ENCODE measurements at places on chromosomes 5 and 9.

- no peak for DNase-seq
Observed at GRCh38 chr5:122366501-122366900, 54.5 kb downstream of the SNCAIP start.

- DNase-seq = no peak
Observed at GRCh38 chr5:127294829-127295228, 4.2 kb downstream of the MEGF10 start.

DNA sequence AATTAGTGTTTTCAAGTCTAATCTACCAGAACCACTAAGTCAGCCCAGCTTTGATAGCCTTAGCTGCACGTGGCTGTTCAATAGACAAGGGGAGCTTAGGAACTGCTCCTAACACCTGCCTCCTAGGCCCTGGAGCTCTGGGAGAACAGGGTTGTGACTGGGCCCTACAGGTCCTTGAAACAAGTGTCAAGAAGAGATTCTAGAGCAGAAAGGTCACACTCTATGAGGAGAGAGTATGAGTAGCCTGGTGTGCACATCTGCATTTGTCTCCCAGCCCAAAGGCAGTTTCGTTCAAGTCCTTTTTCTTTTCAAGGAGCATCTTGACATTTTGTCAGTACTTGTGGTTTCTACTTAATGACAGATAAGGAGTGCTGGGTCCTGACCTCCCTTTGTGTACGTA is 206.1 kb downstream of the PRELID2 start:
- DNase-seq = no peak

DNA sequence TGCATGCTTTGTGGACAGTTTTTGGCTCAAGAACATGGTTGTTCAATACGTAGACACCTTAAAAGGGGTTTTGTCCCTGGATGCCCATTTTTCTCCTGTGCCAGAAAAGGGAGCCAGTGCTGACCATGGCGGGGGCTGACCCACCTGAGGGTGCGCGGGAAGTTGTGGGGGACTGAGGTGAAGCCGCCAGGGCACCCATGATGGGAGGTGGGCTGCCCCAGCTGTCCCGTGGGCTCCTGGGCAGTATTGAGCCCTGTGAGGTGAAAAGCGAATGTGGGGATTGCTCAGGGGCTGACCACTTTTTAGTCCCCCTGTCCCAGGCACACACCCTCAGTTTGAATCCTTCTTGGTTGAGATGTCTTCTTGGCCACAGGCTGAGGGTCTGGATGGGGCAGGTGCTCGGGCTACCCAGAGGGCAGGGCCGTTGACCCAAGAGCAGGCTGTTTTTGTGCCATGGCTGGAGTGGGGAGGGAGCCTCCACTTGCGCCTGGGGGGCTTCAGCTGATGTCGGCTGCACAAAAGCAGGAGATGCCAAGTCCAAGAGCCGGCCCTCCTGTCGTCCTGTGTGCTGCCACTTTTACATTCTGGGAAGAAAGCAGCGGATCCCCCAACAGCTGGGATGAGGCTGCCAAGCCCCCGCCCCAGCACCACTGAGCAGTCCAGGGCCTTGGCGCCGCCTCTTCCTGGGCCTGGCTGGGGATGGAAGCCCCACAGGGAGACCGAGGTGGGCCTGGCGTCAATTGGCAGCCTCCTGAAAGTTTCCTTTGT is 120.1 kb downstream of the WNK2 start:
- DNase-seq = no peak

GRCh38 chr9:75866273-75866871 is 24.1 kb upstream of the PCSK5 start:
- no peak for DNase-seq

- no peak for DNase-seq
Observed at GRCh38 chr9:23663536-23663935, 162.5 kb downstream of the ELAVL2 start.

DNA sequence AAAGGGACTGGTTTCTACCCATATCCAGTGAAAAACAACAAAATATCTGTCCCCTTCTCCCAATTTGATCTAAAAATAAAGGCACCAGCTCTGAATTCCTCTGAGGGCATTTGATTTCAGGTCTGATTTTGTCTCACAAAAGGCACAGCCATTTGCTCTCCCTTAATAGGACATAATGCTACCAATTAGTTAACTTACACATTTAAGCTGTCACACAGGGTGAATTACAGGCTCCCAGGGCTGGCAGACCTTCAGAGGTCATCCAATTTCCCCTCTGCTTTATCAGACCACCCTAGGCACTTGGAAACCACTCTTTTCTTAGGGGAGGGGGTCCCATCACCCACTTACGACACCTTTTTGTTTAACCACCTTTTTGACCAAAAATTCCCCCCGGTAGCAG is 319.9 kb downstream of the SPOCK1 start:
- no peak for DNase-seq

DNA sequence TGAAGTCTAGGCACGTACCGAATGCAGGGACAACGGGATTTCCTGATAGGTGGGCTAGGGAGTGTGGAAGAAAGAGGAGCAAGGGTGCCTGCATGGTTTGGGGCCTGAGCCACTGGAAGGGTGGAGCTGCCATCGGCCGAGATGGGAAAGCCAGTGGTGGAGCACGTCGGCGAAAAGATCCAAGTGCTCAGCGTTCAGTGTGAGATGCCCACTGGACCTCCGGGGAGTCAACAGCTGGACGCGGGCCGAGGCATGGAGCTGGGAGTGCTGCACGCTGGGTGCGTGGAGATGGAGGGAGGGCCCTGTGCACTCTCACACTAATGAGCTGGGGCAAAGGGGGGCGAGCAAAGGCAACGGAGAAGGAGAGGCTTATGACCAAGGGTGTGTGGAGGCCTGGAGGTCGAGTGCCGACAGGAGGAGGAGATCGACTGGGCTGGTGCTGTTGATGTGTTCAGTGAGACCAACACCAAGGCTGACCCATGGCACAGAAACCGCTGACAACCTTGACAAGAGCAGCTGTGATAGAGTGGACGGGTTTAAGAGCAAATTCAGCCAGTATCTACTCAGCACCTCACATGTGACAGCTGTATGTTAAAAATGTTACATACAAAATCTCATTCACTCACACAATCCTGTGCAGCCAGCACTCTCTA is 85.7 kb downstream of the STK10 start:
- DNase-seq = no peak

DNA sequence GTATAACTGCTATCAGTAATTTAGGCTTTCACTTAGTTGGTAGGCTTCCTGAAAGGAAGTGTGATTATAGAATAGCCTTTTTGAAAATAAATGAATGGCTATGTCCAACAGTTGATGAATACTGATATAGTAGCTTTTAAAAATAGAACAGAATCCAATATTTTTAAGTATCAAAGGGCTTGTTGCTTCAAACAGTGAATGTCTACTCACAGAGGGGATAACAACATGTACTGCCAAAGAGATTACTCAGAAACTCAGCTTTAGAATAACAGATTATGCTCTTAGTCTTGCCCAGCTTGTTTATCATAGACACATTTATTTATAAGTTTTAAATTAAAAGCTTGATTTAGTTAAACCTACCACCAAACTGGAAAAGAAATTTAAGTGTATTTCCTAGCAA is 132.6 kb downstream of the XRCC4 start:
- DNase-seq = no peak

- no peak for DNase-seq
Observed at GRCh38 chr5:142650060-142650459, 35.8 kb downstream of the FGF1 start.

- DNase-seq = no peak
Observed at GRCh38 chr5:56369361-56369811, 136.3 kb upstream of the ANKRD55 start.

- no peak for DNase-seq
Observed at GRCh38 chr5:61815339-61815738, 483.3 kb downstream of the ZSWIM6 start.

DNA sequence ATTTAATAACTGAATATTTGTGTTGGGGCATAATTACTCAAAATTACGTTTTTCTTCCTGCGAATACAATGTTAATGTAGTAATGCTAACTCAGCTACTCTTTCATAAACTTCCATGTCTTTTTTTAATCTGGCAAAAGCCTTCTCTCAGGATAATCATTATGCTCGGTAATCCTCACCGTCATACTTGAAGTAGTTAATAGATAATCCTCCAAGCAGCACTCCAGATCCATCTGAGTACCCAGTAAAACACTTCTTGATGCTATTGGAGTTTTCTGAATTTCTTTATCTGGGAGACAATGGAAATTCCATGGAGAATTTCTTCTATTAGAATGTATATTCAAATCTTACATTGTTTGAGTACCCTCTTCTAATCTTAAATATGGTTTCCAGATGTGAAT is 34.3 kb downstream of the PARP8 start:
- no peak for DNase-seq

- DNase-seq = no peak
Observed at GRCh38 chr5:143064676-143065075, 294.5 kb downstream of the ARHGAP26 start.

- no peak for DNase-seq
Observed at GRCh38 chr5:160076997-160077396, 42.3 kb downstream of the PWWP2A start.

DNA sequence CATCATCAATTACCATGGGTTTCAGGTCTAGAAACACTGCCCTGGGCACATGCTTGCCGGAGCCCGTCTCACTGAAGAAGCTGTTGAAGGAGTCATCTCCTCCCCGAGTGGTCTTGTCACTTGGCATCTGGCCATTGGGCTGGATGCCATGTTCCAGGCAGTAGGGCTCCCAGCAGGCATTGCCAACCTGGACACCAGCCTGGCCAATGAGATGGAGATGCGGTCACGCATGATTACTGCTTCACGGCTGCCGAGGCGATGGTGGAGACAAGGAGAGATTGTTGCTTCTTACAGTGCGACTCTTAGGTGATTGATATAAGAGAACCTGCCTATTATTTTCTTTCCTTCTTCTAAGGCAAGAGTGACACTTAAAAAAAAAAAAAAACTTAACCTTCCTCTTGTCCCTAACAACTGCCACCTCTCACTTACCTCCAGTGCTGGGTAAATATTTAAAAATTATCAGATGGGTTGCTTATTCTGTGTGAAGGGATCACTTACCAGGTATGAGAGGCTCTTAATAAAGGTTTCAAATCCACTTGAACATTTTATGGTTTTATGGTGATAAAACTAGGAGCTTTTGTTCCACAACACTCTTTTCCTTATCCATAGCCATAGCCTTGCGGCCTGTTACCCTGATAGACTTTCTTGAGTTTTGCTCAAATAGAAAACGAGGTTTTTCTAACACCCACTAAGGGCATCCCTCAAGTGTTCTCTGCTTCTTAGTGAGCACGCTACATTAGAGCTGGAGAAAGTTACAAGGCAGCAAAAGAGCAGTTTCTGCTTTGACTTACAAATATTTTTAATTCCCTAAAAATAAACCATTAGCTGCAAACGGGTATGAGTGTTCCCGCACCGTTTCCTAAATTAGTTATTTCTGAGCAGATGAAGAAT is 41.2 kb downstream of the NIM1K start:
- no peak for DNase-seq

- DNase-seq = no peak
Observed at GRCh38 chr5:20648981-20649380, 661.0 kb upstream of the CDH18 start.

DNA sequence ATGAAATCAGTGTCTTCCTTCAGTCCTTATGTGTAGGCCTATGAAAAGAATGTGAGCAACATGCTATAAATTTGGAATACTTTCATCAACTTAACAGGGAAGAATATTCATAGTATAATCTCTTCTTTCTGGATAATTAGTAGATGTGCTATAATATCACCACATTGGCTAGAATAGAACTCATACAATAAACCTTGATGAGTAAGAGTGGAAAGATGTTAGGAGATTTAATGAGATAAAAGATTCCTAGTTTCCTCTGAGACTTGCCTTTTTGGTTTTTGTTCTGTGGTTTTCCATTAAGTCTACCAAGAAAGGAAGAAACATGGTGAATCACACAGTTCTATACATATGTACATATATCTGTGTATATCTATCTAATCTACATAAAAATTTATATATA is 301.8 kb upstream of the PRR16 start:
- DNase-seq = no peak

DNA sequence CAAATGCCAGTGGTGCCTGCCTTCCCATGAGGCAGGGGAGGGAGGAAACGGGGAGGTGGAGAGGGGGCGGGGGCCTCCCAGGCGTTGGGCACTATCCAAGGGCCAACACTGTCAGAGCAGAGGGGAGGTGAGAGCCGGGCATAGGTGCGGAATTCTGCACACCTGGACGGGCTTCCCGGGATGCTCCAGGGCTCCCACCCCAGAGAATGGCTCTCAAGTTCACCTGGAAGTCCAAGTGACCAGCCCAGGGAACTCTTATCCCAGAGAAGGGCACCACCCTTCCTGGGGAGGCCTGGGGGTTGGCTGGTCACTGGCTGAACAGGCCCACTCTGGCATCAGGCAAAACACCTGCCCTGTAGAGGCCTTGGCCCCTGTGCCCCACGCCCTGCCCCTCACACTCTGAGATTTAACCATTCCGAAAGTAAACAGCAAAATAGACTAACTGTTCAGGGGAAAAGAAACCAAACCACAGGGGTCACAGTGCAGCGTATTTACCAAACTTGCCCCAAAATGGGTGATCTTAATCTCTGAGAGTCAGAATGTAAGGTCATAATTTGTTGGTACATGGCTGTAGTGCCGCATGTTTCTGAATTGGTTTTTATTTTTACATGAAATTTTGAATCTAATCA is 2.7 kb downstream of the CSF2 start:
- DNase-seq = no peak

GRCh38 chr5:152332716-152333460 is 72.2 kb downstream of the NMUR2 start:
- no peak for DNase-seq

GRCh38 chr9:117714282-117714681 is 10.1 kb downstream of the TLR4 start:
- no peak for DNase-seq

DNA sequence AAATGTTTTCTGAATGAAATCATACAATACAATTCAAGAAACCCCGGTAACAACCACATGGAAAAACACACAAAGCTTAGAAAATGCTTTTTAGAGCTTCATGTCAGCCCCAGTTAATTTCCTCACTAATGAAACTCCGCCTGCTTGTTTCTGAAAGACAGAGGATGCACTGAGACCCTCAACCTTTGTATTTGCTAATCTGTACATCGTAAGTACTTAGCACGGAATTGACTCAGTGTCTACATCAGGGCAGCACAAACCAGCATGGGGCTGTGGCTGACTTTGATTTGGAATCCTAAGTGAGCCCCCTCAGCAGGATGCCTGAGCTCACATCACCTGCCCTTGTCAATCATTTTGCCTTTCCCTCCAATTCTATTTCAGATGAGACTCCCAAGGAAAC is 499.1 kb upstream of the MPDZ start:
- DNase-seq = no peak

- DNase-seq = no peak
Observed at GRCh38 chr5:153080940-153081339, 409.5 kb upstream of the GRIA1 start.
